Adrenal gland (tissue), 19 donors: ENCODE measurements at places on chromosomes 5 and 9. TPM values are rescaled to one million over a fixed set of nuclear protein-coding genes. Genes with fewer than 3 reads are reported as not detected.

GRCh38 chr5:84830265-84830664, 445.6 kb upstream of the EDIL3 start:
- no peak overlapping the region for H3K4me3 ChIP-seq
- no peaks in the 10 kb centered on the region for H3K36me3 ChIP-seq
- no peak overlapping the region for H3K27ac ChIP-seq
- H3K27me3 ChIP-seq: no peaks in the 10 kb centered on the region

Gene NEUROG1
- total RNA-seq: not detected

DNA sequence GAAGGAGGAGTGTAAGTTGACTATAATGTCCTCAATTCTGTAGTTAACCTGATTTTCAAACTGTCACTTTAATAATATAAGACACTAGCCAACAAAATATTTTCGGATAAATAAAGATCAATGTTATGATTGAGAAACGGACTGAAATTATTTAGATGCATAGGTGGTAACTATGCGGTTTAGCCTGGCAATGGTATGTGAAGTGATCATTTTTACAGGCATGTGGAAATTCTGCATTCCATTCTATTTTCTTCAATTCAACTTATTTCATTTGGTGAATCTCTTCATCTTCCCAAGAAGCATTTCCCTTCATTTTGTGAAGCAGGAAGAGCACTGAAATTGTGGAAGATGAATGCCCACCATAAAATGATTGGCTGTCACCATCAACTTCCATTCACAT, 1457.5 kb upstream of the CDH9 start:
- H3K4me3 ChIP-seq: no peak overlapping the region
- H3K27ac ChIP-seq: no peak overlapping the region
- H3K36me3 ChIP-seq: no peaks in the 10 kb centered on the region
- no peaks in the 10 kb centered on the region for H3K4me1 ChIP-seq
- DNase-seq: no peak
- H3K27me3 ChIP-seq: no peaks in the 10 kb centered on the region

- H3K27ac ChIP-seq: no peak overlapping the region
- H3K27me3 ChIP-seq: no peaks in the 10 kb centered on the region
- no peak for DNase-seq
- H3K4me1 ChIP-seq: no peaks in the 10 kb centered on the region
- H3K36me3 ChIP-seq: no peaks in the 10 kb centered on the region
- H3K4me3 ChIP-seq: no peak overlapping the region
These were observed 11.5 kb downstream of the STKLD1 start for GRCh38 chr9:133387680-133388079.

Gene SHC3
- total RNA-seq: 21.2 TPM

- peak overlapping the region; percentile 92 for H3K27ac ChIP-seq
- no peaks in the 10 kb centered on the region for H3K27me3 ChIP-seq
- H3K36me3 ChIP-seq: no peaks in the 10 kb centered on the region
- peak; percentile 75 for DNase-seq
These were observed 812 bp downstream of the CACFD1 start for GRCh38 chr9:133460405-133461175.

DNA sequence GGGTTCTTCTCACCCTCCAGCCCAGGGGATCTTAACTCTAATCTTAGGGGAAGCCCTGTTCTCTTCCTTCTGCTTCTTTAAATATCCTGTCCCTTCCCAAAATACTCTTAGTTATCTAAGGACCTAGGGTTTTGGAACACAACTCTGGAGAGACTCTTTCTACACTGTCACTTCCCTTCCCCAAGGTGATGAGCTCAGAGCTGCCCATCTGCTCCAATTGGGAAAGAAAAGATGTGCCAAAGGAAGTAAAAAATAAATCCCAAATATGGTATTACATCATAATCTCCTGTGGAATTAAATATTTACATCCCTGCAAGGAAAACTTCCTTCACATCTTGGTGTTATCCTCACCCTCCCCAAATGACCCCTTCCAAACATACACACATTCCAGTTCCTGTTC, 291.2 kb downstream of the EPB41L4A start:
- no peaks in the 10 kb centered on the region for H3K4me1 ChIP-seq
- no peaks in the 10 kb centered on the region for H3K27me3 ChIP-seq
- no peak overlapping the region for H3K27ac ChIP-seq
- no peak for DNase-seq

DNA sequence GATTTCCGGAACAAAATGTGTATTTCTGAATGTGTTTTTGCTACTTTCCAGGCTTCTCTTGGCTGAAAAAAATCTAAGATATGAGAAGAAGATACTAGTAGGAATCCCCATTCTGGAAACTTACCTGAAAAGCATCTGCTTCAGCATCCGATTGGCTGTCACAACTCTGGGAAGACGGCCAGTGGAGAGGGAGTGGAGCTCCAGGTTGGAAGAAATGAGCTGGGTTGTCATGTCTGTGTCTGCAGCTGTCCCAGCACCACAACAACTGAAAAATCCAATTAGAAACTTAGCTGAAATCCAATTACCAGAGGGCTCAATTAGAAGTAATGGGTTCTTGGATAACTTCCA, 3.0 kb downstream of the PSMB7 start:
- H3K27me3 ChIP-seq: no peaks in the 10 kb centered on the region
- H3K27ac ChIP-seq: no peak overlapping the region
